SHP77 treated with DMSO at 0.1 percent for 48 hours (cell line): ENCODE measurements at places on chromosomes 4 and X.

DNA sequence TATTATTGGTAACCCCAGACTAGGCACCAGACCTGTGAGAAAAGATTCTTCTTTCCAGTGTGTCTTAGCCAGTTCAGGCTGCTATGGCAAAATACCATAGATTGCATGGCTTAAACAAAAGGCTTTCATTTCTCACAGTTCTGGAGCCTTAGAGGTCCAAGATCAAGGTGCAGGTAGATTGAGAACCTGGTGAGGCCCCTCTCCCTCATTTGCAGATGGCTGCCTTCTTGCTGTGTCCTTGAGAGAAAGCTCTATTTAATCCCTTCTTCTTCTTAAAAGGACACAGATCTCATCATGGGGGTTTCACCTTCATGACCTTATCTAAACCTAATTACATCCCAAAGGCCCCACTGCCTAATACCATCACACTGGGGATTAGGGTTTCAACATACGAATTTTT, 3.5 kb upstream of the PDLIM3 start:
- no peak for DNase-seq

DNA sequence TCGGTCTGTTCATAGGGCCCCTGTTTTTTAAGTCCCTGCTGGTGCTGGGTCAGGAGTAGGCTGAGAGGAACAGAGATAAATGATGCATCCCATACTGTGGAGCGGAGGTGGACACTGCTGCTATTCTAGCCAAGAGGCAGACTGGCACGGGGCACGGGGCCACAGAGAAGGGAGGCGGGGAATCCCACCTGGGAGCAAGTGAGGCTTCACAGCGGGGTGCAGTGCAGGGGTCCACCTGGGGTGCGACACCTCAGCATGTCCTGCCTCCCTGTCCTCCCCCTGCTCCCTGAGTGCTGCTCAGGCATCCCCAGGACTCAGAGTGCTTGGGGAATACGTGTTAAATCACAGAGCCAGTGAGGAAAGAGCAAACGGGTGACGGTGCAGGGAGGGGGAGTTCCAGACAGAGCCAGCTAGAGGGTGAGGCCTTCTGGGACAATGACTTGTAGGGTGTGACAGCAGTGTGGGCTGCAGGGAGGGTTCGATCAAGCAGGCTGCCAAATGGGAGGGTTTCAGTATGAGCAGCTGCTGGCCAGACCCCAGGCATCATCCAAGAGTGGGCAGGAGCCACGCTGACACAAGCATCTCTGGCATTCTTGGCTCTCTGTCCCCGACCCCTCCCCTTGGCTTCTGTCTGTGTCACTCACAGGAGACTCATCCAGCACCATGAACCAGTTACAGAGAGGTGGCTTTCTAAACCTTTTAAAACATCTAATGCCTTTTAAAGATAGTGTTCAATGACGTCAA, 13.7 kb upstream of the HTRA3 start:
- no peak for DNase-seq

DNA sequence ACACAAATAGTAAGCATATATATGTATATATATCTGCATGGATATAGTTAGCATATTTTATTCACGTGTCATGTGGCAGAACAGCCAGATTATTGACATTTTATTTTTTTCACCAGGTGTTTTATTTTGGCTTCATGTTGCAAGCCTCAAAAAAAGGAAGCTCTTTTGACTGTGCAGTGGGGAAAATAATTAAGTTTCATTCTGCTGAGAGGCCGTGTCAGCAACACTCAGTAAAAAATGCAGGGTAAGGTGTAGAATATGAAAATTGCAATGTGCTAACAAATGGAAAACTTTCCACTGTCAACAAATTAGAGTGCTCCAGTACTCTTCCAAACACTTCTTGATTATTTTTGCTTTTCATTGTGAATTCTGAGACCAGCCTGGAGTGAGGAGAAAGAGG, 511.5 kb downstream of the GLUD2 start:
- DNase-seq: no peak

DNA sequence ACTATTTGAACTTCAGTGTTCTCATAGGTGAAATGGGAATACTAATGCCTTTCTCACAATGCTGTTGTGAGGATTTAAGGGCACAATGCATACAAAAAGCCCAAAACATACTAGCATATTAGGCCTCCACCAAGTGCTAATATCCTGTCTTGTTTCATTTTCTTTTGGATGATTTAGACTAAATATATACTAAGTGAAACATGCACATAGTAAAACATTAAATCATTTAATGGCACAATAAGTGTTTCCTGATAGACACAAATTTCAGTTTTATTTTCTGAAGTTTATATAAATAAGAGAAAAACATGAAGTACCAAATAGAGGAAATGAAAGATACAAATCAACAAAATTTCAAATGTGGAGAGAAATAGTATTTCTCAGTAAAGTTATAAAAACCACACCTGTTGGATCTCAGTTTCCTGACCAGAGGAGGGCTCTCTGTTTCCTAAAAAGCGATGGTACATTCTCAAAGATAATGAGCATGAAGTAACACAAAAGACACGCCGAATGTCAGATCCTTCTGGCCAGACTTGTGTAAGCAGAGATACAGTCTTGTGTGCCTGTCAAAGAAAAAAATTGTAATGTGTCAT, 25.1 kb downstream of the DDX60 start:
- DNase-seq: no peak

- peak; percentile 36 for DNase-seq
Measured at GRCh38 chrX:154541896-154542722, 4.5 kb downstream of the G6PD start.

GRCh38 chr4:147244786-147245185, 236.1 kb upstream of the EDNRA start:
- DNase-seq: no peak

DNA sequence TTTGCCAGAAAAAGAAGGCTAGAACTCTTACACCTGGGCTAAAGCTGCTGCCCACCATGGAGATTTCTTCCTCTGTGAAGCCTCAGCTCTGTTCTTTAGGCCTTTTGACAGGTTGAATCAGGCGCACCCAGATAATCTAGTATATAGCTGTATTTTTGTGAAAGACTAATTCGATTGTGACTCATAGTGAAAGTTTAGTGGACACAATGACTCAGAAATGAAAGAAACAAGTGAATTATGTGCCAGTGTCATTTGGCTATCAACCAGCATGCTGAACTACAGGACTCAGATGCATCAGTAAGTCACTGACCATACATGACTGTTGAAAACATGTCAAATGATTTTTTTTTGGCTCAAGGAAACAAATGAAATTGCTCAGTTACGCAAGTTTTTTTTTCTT, 425.4 kb downstream of the SLITRK2 start:
- no peak for DNase-seq

DNA sequence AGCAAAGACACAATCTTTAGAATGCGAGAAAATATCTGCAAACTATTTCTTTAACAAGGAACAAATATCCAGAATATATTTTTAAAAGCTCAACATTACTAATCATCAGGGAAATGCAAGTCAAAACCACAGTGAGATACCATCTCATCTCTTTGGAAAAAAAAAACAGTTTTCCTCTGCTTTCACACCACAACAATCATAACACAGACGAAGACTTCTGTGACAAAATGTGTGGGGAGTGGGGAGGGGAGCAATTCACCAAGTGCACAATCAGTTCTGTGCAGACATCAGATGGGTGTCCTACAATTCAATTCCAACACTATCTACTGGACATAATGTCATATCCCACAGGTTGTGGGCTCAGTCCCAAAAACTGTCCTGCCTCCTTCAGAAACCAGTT, 293.2 kb upstream of the SLC7A11 start:
- DNase-seq: no peak

- DNase-seq: no peak
Measured at GRCh38 chrX:27671234-27671633, 81.1 kb downstream of the DCAF8L2 start.

GRCh38 chr4:24849756-24850155, 54.4 kb downstream of the SOD3 start:
- DNase-seq: no peak

- no peak for DNase-seq
Measured at GRCh38 chrX:129590596-129590995, 50.5 kb downstream of the OCRL start.

GRCh38 chrX:13257223-13258051, 62.4 kb downstream of the ATXN3L start:
- no peak for DNase-seq

- no peak for DNase-seq
Measured at GRCh38 chrX:38694394-38694793, 106.9 kb upstream of the MID1IP1 start.

DNA sequence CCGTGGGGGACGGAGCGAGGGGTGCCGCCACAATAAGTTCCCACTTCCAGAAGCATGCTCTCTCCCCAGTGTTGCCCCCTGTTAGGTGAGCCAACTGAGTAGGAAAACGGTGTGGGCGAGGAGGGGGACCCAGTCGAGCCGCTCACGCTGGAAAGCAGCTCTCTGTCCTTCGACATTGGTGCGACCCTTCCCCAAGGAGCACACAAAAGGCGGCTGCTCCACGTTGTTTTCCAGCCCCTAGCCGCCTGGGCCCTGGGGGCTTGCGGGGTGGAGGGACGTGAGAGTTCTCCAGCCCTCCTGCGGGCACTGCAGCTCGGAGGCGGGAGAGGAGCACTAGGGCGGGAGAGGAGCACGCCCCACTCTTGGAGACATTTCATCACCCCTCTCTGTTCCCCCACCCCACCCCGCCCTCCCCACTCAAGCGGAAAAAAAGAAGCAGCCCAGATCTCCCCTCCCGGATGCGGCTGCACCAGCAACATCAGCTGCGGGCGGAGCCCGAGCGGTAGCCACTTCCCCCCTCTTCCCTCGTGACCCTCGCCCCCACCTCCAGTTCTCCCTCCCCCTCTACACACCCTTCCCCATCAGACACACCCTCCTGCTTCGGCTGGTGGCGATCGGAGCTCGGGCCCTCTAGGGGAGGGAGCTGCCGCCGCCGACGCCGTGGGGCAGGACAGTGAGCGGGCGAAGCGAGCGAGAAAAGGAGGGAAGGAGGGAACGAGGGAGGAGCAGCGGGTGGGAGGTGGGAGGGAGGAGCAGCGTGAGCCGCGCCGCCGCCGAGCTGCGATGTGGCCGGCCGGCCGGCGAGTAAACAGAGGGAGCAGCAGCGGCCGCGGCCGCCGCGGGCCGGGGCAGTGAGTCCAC, at the start of gene DOCK11:
DOCK11 (plus strand) TSS at position 755 of the 861 bp plus-strand sequence. CDS start 157 bp downstream, outside the sequence.
- peak; percentile 23 for DNase-seq

GRCh38 chr4:54228056-54228527, 1.0 kb upstream of the PDGFRA start:
- peak; percentile 72 for DNase-seq

- DNase-seq: no peak
Measured at GRCh38 chr4:182854466-182854865, 62.7 kb downstream of the DCTD start.

- DNase-seq: no peak
Measured at GRCh38 chr4:88690355-88690754, 7.3 kb downstream of the NAP1L5 start.

GRCh38 chrX:30414144-30414543, 105.0 kb upstream of the NR0B1 start:
- no peak for DNase-seq

GRCh38 chr4:71974681-71975080, 57.1 kb upstream of the NPFFR2 start:
- DNase-seq: no peak

GRCh38 chrX:134732152-134732551, 73.9 kb upstream of the PLAC1 start:
- no peak for DNase-seq

DNA sequence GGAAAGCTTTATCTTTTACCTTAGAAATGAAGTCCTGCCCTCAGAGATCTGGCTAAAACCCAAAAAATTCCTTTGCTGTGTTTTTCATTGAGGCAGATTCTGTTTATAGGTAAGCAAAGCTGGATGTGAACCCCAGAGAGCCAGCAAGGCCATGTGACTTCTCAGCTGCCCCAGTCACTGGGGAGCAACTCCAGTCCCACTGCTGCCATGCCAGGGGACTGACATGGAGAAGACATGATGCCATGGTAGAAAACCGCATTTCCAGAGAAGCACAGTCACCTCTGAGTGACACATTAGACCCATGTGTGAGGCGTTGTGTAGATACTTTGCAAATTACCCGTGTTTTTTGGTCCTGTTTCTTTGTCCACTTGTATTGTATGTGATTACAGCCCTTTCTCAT, 45.4 kb downstream of the PTTG2 start:
- no peak for DNase-seq

DNA sequence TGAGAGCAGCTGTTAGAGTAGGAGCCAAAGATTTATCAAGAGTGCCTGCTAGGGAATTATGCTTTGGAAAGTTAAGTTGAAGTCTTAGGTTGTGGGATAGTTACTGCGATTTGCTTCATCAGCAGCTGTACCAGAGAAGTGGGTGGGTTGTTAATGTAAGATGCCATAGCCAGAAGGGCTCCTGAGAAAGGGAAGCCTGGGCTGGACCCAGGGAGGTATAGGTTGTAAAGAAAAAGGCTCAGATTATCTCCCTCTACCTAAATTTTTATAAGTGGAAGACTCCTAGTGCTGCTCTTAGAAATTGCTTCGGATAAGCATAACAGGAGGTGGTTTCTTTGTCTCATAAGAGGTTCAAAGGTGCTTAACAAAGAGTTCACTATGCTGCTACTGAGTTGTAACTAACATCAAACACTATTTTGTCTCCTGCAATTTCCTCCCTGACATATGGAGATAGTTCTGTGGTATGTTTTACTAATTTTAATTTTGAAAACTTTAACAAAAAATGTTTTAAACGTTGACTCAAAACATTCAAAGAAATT, 356.9 kb downstream of the DTHD1 start:
- DNase-seq: no peak

DNA sequence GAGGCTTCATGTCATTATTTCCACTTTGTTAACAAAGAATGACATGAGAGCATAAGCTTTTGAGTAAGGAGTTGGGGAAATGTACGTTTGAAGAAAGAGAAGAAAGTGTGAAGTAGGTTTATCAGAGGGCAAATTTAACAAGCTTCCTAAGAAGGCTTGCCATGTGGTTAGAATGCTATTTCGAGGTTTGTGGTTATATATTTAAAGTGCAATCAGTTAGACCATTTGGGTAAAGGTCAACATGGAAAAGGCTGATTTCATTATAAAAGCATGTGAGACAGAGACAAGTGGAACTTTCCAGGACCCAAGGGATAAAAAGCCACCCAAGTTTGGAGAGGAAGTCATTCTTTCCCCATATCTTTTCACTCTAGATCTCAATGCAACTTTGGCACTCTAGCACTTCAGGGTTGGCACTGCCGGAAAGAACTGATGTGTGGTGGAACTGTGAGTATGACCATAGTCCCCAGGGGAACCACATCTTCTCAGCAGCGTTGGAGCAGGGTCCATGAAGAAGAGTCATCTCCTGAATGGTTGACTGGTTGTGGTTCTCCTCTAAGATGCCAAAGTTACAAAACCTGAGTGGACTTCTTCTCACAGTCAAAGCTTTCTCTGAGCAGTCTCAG, 529.9 kb downstream of the MID1IP1 start:
- no peak for DNase-seq

- no peak for DNase-seq
Measured at GRCh38 chr4:85222561-85222960, 252.4 kb upstream of the ARHGAP24 start.

DNA sequence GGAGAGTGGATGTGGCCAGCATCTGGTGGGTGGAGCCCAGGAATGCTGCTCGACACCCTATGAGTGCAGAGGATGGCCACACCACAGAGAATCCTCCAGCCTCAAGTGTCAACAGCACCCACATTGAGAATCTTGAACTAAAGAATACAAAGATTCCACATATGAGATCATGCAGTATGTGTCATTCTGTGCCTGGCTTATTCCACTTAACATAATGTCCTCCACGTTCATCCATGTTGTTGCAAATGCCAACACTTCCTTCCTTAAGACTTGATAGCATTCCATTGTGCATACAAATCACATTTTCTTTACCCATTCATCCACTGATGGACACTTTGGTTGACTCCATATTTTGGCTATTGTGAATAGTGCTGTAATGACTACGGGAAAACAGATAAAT, 145.8 kb downstream of the PRKX start:
- no peak for DNase-seq
